ENCODE measurements at places on chromosomes 6 and 20.

DNA sequence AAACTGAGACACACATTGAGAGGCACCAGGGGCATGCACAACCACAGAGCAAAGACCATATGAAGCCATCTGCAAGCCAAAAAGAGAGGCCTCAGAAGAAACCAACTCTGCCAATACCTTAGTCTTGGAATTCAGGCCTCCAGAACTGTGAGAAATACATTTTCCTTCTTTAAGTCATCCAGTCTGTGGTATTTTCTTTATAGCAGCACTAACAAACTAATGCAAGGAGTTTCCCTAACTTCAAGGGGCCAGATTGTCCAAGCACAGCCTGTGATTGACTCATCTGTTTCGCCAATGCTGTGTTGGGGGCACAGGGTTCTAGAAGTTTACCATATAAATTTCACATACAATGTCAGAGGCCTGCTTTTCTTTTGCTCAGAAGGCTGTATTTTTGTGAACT is 364.6 kb downstream of the GJA1 start:
- H3K27ac ChIP-seq: no peak overlapping the region
- H3K4me1 ChIP-seq: no peaks in the 10 kb centered on the region

DNA sequence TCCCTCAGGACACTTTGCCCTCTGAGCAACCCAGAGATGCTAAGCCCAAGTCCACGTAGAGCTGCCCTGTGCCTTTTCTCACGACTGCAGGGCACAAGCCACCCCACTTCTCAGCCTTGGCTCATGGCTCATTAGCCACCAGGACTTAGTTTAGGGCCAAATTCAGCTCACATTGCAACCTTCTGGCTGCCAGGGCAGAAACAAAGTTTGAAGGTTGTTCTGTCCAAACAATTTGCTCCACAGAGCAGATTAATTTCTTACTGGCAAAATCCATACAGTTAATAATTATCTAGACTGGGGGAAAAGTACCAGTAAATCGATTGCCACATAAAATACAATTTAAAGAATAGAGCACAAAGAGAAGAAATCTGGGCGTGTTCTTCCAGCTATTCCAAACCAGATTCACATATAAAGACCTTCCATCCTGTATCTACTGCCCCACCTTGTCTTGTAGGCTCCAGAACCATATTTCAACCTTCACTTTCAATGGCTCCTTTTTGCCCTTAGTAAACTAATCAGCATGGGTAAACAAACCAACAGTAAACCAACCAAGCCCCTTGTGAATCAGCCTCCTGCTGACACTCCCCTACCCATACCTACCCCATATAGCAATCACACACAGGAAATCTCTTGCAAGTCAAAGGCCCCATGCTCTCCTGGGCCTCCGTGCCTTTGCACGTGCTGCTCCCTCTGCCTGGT is 101.9 kb downstream of the QRSL1 start:
- DNase-seq: no peak
- no peaks in the 10 kb centered on the region for H3K36me3 ChIP-seq
- H3K4me1 ChIP-seq: peaks cover 10% of the 10 kb centered on the region
- H3K27me3 ChIP-seq: no peaks in the 10 kb centered on the region

DNA sequence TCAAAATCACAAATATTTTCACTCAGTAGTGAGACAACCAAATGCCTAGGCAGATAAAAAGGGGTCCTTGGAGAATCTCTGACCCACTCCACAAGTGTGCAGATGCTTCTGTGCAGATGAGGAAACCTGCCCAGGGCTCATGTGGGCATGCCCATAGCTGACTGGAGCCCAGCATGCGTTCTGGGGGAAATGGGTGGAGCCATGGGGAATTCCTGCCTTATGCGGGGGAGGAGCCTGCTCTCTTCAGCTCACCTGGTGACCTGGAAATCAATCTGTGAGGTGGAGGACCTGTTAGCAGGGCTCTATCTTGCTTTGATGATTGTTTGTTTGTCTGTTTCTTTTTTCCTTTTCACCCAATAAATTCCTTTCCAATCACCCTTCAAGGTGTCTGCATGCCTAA is 23.4 kb upstream of the PLN start:
- no peak overlapping the region for H3K4me3 ChIP-seq
- no peak for DNase-seq

GRCh38 chr6:15344192-15344519 is 98.3 kb downstream of the JARID2 start:
- no peak overlapping the region for H3K27ac ChIP-seq
- DNase-seq: no peak
